NCI-H460 (cell line): ENCODE measurements at places on chromosomes 4 and X.

- DNase-seq: no peak
These were observed 42.5 kb downstream of the BTC start for GRCh38 chr4:74751856-74752255.

DNA sequence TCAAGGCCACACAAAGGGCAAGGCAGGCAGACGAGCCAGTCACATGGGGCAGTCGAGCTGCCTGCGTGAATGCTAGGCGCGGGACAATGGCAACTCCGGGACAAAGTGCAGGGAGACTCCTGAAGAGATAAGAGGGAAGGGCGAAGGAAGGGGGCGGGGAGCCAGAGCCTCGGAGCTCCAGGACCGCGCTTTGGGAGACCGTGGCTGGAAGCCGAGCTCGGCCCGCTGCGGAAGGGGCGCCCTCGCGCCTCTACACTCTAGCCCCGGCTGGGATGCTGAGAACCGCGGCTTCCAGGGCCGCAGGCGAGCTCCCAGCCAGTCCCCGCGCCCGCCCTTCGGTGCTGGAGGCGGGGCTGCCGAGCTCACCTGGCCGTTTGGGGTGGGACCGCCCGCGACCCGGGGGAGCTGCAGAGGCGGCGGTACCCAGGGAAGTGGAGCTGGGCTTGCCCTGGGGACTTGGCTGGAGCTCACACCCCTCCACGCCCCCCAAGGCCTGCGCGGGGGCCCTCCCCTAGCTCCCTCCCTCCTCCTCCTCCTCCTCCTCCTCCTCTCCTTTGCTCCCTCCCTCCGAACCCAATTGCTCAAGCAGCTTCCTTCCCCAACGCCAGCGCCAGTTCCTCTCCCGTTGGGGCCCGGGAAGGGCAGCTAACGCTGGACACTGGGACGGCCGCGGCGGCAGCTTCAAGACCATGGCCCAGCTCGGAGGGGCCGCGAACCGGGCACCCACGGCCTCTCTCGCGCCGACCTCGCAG, at the start of gene SOWAHD:
SOWAHD (plus strand) TSS at position 610 of the 752 bp plus-strand sequence; CDS start at position 690, 80 bp downstream.
- no peak for DNase-seq

GRCh38 chr4:182093431-182093831, 149.8 kb upstream of the TENM3 start:
- no peak for DNase-seq

DNA sequence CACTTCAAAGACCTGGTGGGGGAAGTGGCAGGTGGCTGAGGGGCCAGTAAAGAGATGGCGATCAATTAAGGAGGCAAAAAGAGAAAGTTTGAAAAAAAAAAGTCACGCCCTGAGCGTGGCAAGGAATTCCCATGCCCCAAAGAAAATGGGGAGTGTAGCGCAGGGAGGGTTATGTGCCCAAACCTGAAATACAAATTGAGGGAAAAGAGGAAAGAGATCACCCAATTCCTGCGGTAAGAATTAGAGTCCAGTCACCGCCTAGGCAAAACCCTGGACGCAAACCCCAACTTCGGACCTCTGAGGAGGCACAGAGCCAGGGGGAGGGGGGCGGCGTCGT, 595 bp downstream of the ENOX2 start:
- no peak for DNase-seq

GRCh38 chr4:172573899-172574298, 594.7 kb upstream of the GALNT7 start:
- no peak for DNase-seq

GRCh38 chrX:152913346-152913745, 15.5 kb downstream of the ZNF185 start:
- DNase-seq: no peak

DNA sequence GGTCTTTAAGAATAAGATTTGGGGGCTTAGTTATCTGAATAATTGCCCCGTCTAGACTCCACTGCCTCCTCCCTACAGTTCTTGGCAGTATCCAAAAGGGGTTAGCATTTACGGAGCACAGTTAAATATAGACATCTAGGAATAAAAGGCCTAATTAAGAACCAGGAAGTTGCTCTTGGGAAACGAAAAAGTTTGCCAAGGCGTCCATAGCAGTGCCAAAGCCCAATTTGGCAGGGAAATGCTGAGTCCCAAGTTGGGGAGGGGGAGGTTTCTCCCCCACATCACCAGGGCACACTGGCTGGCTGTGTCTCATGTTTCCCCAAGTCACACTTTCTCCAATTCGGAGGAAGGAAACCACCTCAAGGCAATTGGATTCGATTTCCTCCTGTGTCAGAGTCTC, 338.7 kb downstream of the FBXW7 start:
- DNase-seq: no peak

DNA sequence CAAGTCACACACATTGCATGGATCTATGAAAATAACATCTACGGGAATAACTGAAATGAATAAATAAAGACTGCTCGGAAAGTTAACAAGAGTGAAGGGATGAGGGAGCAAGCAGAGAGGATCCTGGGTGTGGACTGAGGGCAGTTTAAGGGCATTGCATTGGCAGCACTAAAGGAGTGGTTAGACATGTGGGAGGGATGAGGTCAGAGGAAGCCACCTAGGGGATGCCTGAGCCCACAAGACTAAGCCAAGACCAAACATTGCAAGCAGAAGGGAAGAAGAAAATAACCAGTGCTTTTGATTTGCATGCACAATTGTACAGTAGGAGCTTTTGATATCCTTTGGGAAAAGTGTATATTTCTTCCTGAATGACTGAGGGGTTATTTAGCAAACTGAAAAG, 106.1 kb downstream of the MSL3 start:
- no peak for DNase-seq

GRCh38 chr4:1577822-1578217, 106.3 kb downstream of the FAM53A start:
- no peak for DNase-seq

DNA sequence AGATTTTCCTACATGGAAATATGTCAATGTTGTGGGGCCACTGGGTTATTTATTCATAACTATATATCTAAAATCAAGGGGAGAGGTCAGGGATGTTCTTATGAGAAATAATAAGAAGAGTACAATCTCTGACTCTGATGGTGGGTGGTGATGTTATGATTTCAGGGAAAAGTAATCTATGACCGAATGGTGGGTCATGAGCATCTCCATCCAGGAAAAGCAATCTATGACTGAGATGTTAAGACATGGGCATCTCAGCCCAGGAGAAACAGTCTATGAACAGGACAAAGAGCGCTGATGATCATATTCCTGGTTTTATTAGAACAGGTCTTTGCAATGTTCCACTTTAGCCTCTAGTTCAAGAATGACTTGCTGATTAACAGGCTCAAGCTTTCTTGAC, 137.1 kb downstream of the ARSF start:
- DNase-seq: no peak

- DNase-seq: no peak
These were observed 166.4 kb downstream of the TSPAN5 start for GRCh38 chr4:98491899-98492559.

DNA sequence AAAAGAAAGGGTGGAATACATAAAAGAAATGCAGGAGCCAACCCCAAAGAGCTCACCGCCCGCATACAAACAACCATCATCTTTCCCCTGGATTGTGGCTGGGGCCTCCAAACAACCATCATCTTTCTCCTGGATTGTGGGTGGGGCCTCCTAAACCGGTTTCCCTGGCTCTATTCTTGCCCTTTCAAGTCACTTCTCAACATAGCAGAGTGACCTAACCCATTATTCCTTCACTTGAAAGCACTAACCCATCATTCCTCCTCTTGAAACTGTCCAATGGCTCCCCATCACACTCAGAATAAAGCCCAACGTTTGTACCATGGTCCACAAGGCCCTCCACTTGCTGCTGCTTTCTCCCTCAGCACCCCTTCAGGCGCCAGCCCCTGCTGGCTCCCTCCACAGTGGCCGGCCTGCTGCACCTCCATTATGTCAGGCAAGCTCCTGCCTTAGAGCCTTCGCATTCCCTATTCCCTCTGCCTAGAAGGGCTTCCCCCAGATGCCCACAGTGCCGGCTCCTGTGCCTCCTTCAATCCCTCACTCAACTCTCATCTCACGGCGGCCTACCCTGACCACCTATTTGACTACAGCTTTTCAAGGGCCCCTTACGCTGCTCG, 24.1 kb downstream of the SMIM43 start:
- DNase-seq: no peak

GRCh38 chr4:123398853-123399626, 2.4 kb downstream of the SPRY1 start:
- DNase-seq: no peak

DNA sequence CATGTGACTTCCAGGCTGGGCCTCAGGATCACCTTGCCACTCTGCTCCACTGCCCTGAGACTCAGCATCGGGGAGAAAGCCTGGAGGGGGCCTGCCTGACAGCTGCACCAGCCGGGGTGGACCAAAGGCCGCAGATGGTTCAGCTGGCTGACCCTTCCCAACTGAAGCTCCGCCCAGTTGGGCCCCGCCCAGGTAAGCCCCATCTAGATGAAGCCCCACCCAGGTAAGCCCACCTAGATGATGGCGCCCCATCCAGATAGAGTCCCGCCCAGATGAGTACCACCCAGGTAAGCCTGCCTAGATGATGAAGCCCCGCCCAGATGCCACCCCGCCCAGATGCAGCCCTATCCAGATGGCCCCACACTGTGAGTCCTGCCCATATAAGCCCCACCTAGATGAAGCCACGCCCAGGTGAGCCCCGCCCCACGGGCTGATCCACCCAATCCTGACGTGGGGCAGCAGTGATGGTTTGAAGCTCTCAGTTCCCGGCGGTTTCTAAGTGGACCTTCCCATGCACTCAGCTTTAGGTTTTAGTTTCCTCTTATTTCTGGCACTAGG, 10.0 kb downstream of the ZFYVE28 start:
- no peak for DNase-seq

- no peak for DNase-seq
These were observed 6.2 kb upstream of the CSF2RA start for GRCh38 chrX:1262369-1262768.

DNA sequence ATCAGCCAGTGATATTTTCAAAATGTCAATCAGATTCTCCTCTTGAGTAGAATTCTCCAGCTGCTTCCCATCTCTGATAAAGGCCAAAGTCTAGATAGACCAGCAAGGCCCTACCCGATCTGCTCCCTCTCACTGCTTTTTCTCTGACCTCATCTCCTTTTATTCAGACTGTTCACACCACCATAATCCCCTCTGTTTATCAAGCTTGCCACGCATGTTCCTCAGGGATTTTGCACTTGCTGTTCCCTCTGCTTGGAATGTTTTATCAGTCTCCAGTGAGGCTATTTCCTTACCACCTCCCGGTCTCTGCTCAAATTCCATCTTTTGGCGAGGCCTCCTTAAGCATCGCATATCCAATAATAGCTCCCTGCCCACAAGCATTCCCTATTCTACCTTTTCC, 20.1 kb downstream of the NOCT start:
- no peak for DNase-seq

GRCh38 chr4:123898946-123899666, 502.5 kb downstream of the SPRY1 start:
- DNase-seq: no peak

- DNase-seq: no peak
These were observed 1.1 kb upstream of the LIN54 start for GRCh38 chr4:83011689-83012199.

DNA sequence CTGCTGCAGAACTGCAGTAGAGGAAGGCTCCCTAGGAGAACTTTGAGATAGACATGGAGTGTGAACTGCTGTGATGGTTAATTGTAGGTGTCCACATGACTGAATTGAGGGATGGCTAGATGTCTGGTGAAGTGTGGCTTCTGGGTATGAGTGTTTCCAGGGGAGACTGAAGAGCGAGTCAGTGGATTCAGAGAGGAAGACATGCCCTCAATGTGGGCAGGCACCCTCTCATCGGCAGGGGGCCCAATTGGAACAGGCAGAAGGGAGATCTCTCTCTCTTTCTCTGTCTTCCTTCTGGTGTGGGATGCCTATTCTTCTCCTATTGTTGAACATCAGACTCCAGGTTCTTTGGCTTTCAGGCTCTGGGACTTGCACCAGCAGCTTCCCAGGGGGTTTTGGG, 304.7 kb upstream of the GATB start:
- no peak for DNase-seq

DNA sequence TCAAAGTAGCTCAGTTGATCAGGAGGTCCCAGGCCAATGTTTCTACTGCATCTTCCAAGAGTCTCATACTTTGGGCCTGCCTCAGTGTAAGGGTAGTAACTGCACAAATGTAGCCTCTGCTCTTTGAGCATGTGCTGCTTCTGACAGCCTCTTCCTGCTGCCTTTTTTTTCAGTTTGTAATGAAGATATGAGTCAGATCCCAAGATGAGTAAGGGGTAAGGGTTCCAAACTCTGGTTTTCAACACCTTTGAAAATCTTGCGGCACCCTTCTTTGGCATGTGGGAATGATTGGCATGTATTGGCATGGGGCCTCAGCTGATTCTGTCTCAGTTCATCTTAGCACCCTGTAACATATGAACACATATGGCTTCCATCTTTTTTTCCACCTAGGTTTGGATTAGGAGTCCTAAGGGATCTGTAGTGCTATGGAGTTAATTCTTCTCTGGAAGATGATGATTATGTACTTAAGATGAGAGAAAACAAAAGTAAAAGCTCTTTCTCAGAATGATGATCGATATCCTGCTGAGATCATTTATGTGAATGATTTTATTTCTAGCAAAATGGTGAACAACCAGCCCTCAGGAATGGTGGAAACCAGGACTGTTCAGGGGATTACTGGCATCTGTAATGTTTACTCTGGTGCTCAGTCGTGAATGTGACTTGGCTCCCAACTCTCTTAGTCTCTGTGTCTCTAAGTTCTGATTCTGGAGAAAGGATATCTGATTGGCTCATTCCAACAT, 118.7 kb upstream of the PRPS2 start:
- no peak for DNase-seq
